ENCODE measurements at places on chromosomes 5 and 9.

GRCh38 chr9:96383165-96383942 is at the start of gene SLC35D2:
SLC35D2 (minus strand) TSS chr9:96383711; CDS start chr9:96383634, 77 bp downstream.
- DNase-seq, result no peak

DNA sequence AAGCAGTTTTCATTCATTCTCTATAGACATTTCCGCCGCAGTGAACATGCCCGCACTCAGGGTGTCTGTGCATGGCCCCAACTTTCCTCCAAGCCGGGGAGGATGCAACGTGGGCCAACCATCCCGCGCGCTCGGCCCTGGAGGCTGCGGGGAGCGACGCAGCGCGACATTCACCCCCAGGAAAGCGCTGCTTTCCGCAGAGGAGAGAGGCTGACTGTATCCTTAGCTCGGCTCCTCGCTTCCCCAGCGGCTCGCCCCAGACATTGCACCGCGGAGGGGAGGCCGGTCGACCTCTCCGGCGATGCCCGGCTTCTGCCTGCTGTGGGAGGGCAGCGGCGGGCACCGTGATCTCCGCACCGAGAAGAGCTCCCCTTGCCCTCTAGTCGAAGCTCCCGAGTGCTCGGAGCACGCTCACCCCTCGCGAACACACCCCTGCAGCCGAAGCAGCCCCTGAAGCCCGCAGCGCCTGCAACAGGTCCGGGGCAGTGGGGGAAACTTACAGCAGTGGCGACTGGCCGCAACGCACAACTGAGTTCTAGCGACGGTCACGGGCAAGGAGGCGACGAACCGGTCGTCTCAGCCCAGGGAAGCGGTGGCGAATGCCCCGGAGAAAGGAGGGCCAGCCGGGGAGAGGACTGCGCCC is 600 bp downstream of the ENC1 start:
- DNase-seq, result no peak

DNA sequence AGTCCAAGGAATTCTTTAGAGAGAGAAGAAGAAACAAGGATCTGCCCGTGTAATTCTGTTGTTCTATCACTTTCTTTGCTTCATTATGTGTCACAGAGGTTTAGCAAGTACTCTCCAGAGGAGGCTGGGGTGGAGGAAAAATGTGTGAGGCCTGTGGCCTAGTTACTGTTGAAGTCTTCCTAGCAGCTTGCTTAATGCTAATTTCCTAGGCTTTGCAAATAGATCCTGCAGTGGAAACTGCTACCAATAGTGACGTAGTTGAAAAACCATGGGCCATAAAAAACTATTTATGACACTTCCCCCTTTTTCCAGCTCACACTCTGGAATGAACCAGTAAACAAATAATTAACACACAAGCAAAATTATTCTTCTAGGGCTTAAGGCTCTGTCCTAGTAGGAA is 27.0 kb upstream of the C9orf72 start:
- no peak for DNase-seq

DNA sequence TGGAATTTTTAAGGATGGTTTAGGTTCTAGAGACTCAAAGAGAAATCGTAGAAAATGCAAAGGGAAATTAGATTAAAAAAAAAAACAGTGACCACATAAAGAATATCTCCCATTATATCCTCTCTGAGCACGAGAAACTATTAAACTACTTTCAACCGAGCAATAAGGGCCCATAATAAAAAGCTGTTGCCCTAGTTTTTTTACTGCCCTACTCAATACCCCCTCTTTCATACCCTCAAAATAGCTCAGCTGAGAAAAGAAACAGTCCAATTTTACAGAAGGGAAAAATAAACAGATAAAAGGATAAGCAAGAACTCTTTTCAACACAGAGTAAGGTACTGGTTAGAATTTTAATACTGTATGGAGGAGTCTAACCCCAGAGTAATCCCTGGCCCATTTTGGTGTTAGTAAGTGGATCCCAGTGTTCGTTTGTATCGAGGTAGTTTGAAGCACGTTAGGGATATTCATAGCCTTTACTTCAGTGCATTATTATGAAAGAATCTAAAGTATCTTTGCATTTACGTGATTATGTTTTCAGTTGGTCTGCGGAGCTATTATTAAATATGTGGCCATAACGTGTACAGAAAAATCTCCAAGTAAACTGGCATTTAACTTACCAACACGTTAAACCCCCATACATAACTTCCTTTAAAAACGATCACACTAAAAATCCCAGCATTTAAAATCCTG is 980 bp upstream of the RHOBTB3 start:
- DNase-seq, result no peak

GRCh38 chr9:12854221-12854620 is 79.4 kb downstream of the LURAP1L start:
- DNase-seq, result no peak

Measured in GF-D8 (cell line).